ENCODE measurements at places on chromosomes 6 and 20.

- no peak for DNase-seq
Measured at GRCh38 chr6:104862456-104862855, 2.7 kb upstream of the HACE1 start.

DNA sequence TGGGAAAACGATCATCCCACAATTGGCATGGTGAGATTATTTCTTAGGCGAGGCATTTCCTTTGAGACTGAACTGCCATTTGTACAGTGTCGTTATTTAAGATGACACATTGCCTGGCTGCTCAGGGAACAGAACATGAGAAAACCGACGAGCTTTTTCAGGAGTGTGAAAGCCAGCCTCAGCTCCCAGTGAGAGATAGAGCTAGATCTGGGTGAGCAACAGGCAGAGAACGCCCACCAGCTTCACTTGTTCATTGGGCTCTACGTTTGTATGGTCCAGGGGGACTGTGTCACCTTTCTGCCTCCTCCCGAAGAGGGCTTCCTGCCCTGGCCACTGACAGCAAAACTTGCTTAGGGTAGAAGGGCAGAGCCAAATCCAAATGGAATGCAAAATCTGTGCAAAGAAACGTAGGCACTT is 378.1 kb downstream of the RNGTT start:
- DNase-seq: no peak

DNA sequence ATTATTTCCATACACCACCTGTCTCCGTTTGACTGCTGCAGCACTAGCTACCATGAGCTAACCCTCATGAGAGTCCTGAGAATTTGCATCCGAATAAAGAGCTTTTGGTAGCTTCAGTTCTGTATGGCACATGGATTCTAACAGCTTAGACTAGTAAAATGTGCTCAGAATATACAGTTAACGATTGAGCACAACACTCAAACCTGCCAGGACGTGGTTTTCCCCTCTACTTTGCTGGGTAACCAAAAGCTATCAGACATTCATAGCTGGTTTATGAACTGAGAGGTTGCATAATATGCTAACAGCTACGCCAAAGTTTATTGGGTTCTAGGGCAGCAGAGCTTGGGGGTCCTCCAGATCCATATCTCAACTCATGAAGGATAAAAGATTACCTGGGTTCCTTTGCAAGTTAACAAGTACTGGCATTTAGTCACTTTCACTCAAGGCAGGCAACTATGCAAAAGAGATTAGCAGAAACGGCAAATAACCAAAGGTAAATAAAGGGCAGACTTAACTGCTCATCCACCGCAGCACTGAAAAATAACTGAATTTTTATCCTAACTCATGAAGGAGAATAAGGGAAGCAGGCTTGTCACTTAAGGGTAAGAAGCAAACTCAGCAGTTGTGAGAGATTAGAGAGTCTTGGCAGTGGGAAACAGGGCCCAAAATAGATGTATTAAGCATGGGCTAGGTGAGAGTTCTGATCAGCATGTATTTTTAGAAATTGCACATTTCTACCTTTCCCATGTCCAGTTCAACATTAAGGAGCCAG is 29.4 kb downstream of the NUDT3 start:
- DNase-seq: no peak

- DNase-seq: no peak
Measured at GRCh38 chr6:11219400-11219834, 13.1 kb downstream of the NEDD9 start.

- peak; percentile 85 for DNase-seq
Measured at GRCh38 chr6:168370310-168370991, 50.9 kb upstream of the DACT2 start.

Measured in coronary artery (tissue), 2 donors.